ENCODE measurements at places on chromosomes 5 and 9.

DNA sequence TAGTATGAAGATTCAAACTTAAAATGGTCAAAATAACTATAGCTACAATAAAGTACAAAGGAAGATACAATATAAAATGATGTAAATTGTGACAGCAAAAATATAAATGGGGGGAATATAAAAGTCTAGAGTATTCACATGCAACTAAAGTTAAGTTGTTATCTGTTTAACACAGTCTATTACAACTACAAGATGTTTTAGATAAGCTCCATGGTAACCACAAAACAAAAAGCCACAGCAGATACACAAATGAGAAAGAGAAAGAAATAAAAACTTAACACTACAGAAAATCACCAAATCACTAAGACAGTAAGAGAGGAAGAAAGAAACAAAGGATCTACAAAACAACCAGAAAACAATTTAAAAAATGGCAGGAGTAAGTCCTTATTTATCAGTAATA, 17.0 kb upstream of the SH3TC2 start:
- DNase-seq, result peak; percentile 24

DNA sequence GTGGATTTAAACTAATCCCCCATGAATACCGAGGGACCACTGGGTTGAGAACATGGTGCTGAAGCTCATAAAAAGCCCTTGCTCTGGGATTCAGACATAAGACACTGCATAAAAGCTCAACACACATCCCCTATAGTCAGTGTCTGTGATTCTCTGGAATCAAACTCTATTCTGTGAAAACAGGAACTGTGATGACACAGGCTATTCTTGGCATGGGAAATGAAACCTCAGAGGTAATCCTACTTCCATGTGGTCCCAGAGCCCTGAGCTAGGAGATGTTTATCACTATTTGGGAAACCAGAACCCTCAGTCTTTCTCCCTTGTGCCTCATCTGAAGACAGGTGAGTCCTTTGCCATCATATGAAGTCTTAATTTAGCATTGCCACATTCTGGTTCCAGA, 135.4 kb upstream of the PRSS3 start:
- no peak for DNase-seq

GRCh38 chr9:122807271-122807900, 7.5 kb downstream of the OR1K1 start:
- no peak for DNase-seq

DNA sequence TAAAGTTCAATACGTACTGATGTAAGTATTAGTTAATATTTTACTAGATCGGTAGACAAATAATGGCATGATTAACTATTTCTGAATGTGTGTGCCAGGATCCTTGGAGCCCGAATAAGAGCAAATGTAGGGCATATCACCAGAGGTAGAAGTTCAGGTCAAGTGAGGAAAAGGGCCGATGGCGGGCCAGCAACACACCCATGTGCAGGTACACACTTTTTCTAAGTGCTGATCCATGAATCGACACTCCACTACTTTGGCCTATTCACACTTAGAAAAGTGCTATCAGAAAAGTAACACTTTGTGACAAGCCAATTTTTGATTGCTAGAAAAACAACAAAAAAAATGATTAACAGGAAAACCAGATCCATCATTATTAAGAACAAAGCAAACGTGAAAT, 150.3 kb downstream of the AUH start:
- DNase-seq, result no peak

GRCh38 chr9:129628709-129629108, 2.7 kb downstream of the NTMT1 start:
- DNase-seq, result no peak

- DNase-seq, result no peak
These were observed 242.0 kb upstream of the TRPM3 start for GRCh38 chr9:71363286-71363961.

GRCh38 chr5:88452820-88453219, 184.2 kb upstream of the TMEM161B start:
- DNase-seq, result no peak

- DNase-seq, result no peak
These were observed 103.2 kb downstream of the RGS3 start for GRCh38 chr9:113566712-113567071.

- DNase-seq, result no peak
These were observed 142.4 kb downstream of the EDIL3 start for GRCh38 chr5:84242286-84242685.
